ENCODE measurements at places on chromosomes 7 and 10. TPM values are rescaled to one million over a fixed set of nuclear protein-coding genes. Genes with fewer than 3 reads are reported as not detected.

GRCh38 chr10:31064348-31064747 lies 32.7 kb upstream of the ZNF438 start:
- H3K4me3 ChIP-seq: no peak overlapping the region
- H3K27ac ChIP-seq: no peak overlapping the region
- H3K27me3 ChIP-seq: peaks cover 2% of the 10 kb centered on the region
- DNase-seq: no peak
- H3K36me3 ChIP-seq: no peaks in the 10 kb centered on the region

DNA sequence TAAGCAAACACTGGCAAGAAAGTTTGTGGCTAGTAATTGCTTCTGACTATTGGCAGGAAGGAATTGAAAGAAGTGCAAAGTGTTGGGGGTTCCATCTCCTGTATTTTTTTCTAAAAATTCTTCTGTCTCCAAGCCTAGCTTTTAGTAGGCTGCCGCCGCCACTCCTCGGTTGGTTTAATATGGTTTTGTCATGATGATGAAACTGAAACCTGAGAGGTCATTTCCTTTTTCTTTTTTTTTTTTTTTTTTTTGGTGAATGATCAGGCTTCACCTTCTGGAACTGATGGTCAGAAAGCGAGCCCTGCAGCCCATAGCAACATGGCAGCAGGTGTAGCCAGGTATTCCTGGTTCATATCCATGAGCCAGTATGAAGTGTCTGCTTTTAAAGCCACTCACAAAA lies 75.3 kb upstream of the AGBL3 start:
- DNase-seq: no peak
- H3K4me1 ChIP-seq: peaks cover 15% of the 10 kb centered on the region
- no peaks in the 10 kb centered on the region for H3K36me3 ChIP-seq
- H3K27ac ChIP-seq: no peak overlapping the region
- H3K27me3 ChIP-seq: no peaks in the 10 kb centered on the region

Gene C10orf67
- total RNA-seq: 2.0 TPM

DNA sequence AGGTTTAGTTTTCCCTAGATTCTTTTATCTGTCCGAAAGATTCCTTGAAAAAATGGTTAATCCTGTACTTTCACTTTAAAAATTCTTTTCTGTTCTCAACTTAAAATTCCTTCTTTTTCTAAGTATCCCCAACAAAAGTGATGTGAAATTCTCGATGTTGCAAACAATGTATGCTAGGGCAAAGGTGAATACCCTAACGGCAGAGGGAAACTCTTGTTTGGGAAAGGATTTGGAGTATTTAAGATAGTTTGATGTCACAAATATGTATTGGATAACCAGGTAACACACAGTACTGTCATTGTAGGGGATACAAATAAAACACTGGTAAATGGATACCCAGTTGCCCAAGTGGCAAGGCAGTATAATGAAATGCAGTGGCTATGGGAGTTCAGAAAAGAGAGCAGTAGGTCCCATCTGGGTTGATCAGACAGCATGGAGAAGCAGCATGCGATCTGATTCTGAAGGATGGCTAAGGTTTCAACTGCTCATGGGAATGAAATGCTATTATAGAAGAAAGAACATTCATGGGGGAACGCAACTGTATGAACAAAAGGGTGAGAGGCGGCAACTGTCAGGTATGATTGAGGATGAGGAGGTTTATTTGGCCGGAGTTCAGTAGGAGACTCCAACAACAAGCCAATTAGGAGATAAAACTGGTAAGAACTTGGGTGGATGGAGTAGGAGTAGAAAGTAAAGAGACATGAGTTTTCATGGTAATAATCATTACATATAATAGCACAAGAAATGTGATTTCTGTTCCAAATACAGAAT lies 3.2 kb upstream of the EPC1 start:
- no peak overlapping the region for H3K27ac ChIP-seq
- peaks cover 6% of the 10 kb centered on the region for H3K36me3 ChIP-seq
- no peak for DNase-seq
- H3K4me3 ChIP-seq: no peak overlapping the region
- H3K4me1 ChIP-seq: peaks cover 54% of the 10 kb centered on the region

Gene SPDYE6
- not detected for total RNA-seq

DNA sequence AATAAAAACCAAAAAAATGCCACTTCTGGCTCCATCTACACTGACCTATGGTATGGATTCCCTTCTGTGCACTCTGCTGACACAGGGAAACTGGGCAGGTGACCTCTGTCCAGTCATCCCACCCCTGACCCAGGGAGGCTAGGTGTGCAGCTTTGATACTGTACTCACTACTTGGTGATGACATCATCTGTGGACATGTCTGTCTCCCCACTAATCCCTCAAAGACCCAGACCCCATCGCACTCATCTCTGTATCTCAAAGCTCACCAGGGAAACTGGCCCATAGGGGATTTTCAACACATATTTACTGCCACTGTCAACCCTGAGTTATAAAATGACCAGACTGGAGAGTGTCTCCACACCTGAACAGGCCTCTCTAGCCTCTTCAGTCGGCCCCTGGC lies 10.6 kb downstream of the SGMS1 start:
- no peak overlapping the region for H3K4me3 ChIP-seq
- no peak overlapping the region for H3K27ac ChIP-seq
- DNase-seq: no peak
- no peaks in the 10 kb centered on the region for H3K36me3 ChIP-seq

DNA sequence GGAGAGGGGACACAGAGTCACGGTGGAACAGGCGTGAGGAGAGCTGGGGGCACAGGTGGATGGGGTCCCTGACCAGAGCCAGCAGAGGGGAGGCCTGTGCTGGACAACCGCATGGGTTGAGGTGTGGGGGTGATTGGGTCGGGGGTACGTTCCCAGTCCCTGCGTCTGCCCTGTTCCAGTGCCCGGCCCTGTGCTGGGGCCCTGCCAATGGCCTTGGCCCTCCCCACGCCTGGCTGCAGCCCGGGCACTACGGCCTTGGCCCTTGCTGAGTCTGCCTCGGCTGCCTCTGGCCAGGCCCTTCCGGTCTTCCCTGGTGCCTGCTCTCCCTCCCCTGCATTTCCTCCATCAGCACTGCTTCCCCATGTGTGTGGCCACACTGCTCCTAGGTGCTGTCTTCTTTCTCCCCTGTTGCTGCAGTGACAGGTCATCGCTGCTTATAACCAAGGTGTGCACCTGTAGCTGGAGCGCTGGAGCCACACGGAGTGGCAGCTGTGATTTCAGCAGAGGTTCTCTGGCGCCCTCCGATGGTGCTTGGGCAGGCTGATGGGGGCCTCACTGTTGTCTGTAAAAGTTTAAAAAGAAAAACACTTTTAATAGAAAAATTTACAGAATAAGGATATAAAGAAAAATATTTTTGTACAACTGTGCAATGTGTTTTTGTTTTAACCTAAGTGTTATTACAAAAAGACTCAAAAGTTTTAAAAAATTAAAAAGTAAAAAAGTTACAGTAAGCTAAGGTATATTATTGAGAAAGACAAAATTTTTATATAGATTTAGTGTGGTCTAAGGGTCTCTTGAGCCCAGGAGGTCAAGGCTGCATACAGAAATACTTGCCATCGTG lies 45.2 kb upstream of the BHLHA15 start:
- H3K4me1 ChIP-seq: peaks cover 11% of the 10 kb centered on the region
- H3K27ac ChIP-seq: no peak overlapping the region
- H3K4me3 ChIP-seq: no peak overlapping the region
- no peaks in the 10 kb centered on the region for H3K36me3 ChIP-seq
- H3K27me3 ChIP-seq: no peaks in the 10 kb centered on the region

- H3K36me3 ChIP-seq: no peaks in the 10 kb centered on the region
- DNase-seq: no peak
Observed at GRCh38 chr10:10785627-10786026, 232.0 kb upstream of the CELF2 start.

Gene SFTPD
- total RNA-seq: not detected

Gene ADRB1
- total RNA-seq: not detected

DNA sequence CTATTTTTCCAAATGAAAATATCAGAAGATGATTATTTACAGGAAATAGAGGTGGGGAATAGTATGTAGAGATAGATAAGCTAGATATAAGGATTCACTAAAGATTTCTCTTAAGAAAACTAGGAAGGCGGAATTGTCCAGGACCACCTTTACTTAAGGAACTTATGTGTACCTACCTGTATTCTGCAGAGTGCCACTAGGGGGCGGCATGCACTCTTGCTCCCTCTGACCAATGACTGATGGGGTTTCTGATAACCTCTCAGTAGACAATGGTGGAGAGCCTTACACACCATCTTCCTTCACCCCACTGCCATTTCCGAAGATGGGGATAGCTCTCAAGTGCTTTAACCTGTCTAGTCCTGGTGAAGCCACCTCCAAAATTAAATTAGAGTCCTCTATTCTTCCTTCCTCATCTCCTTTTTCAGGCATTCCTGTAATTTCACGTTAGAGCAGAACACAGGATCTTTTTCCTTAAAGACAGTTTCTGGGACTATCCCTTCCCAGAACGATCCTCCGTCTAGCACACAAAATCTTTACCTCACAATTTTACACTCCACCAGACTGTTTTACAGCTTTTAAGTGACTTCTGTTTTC lies 453.1 kb downstream of the SORCS1 start:
- DNase-seq: peak; percentile 66
- H3K4me3 ChIP-seq: no peak overlapping the region
- H3K4me1 ChIP-seq: no peaks in the 10 kb centered on the region
- no peaks in the 10 kb centered on the region for H3K36me3 ChIP-seq
- peaks cover 2% of the 10 kb centered on the region for H3K27me3 ChIP-seq
- no peak overlapping the region for H3K27ac ChIP-seq

GRCh38 chr10:78332657-78333056 lies 299.0 kb downstream of the RPS24 start:
- DNase-seq: no peak
- no peak overlapping the region for H3K27ac ChIP-seq
- H3K4me3 ChIP-seq: no peak overlapping the region
- no peaks in the 10 kb centered on the region for H3K36me3 ChIP-seq
- H3K27me3 ChIP-seq: no peaks in the 10 kb centered on the region

DNA sequence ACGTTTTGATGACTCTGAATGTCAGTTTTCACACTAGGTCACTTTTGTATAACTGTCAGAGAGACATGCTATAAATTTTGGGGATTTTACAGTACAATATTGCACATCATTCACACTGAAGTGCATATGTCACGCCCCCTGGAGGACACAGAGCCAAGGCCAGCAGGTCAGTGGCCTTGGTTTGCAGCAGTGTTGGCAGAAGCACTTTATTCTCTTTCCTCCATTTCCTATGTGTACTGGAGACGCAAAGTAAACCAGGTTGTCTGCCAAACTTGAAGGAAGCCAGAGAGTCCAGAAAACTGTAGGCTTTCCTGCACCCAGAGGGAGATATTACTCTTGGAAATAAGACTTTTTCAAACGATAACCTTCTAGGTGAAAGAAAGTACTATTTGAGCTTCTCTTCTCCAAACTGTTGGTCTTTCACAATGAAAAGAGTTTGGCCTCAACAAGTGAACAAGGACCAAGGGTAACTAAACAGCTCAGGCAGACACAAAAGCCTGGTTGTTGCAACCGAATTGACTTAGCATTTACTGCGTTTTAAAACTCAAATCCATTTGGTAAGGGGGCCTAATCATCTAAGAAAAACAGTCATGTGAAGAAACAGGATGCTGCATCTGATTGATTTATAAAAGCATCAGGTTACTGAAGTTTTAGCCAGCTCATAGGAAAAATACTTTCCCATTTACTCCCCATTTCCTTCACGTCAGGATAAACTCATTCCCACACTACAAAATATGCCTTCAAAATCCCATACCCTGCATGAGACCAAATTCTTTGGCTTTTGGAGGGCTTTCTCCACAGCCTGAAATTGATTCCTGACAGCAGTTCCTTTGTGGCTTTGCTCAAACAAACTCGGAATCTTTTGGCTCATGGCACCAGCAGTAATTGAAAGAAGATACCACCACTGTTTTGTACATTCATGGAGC lies 83.0 kb upstream of the SEC61G start:
- DNase-seq: peak; percentile 19
- H3K4me1 ChIP-seq: no peaks in the 10 kb centered on the region
- H3K27ac ChIP-seq: no peak overlapping the region
- H3K27me3 ChIP-seq: peaks cover under 1% of the 10 kb centered on the region

Gene AS3MT
- 1.2 TPM for total RNA-seq

GRCh38 chr10:28533186-28533564 lies 257 bp downstream of the WAC start:
- DNase-seq: no peak
- peaks cover 46% of the 10 kb centered on the region for H3K36me3 ChIP-seq
- no peaks in the 10 kb centered on the region for H3K27me3 ChIP-seq
- H3K4me1 ChIP-seq: peaks cover 55% of the 10 kb centered on the region
- H3K27ac ChIP-seq: peak overlapping the region; percentile 100
- peak overlapping the region; percentile 99 for H3K4me3 ChIP-seq

Gene NODAL
- total RNA-seq: not detected

- no peak overlapping the region for H3K27ac ChIP-seq
- peaks cover 21% of the 10 kb centered on the region for H3K4me1 ChIP-seq
- no peak overlapping the region for H3K4me3 ChIP-seq
- DNase-seq: no peak
- H3K27me3 ChIP-seq: no peaks in the 10 kb centered on the region
Observed at GRCh38 chr7:107860981-107861652, 29.9 kb upstream of the DLD start.

DNA sequence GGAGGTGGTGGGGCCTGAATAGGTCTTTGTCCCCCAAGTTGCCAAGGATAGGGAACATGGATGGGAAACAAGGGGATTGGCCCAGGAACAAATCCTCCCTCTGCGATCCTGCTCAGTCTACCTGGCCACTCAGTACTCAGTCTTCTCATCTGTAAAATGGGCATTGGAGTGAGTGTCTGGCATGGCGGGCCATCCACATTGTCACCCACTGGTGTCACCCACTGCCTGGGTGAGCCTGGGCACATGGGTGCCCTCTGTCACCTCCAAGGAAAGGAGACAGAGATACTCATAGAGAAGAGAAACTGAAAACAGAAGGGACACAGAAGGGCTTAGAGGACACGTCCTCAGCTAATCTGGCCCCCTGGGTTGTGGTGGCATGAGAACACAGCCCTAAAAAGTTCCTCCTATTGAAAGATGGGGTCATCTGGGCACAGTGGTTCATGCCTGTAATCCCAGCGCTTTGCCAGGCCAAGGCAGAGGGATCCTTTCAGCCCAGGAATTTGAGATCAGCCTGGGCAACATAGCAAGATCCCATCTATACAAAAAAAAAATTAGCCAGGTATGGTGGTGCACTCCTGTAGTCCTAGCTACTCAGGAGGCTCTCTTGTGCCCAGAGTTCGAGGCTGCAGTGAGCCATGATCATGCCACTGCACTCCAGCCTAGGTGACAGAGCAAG lies 12.5 kb upstream of the TNRC18 start:
- H3K36me3 ChIP-seq: peaks cover 19% of the 10 kb centered on the region

Gene CLDN3
- not detected for total RNA-seq

DNA sequence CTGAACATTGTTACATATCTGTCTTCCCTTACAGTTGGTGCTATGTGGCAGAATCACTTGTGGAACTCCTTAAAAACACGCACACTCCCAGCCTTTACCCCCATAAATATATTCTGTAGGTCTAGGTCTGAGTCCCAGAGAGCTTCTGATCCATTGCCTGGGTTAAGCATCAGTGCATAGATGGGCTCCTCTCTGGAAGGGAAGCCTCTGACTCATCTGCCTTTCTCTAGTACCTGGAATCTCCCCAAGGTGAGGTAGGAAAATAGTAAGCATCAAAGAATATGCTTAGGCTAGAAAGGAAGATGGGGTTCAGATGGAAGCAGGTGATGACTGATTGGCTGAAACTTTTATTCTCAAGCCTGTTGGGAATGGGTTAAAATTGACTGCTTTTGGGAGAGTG lies 26.1 kb downstream of the PROSER2 start:
- H3K27me3 ChIP-seq: peaks cover 10% of the 10 kb centered on the region
- DNase-seq: no peak
- H3K4me3 ChIP-seq: no peak overlapping the region
- H3K4me1 ChIP-seq: peaks cover 11% of the 10 kb centered on the region
- no peaks in the 10 kb centered on the region for H3K36me3 ChIP-seq

Gene NUP42
- 17.0 TPM for total RNA-seq

Data from activated naive CD4-positive, alpha-beta T cell treated with anti-CD3 and anti-CD28 coated beads for 36 hours (primary cell).